ENCODE measurements at places on chromosomes 5 and 9. TPM values are rescaled to one million over a fixed set of nuclear protein-coding genes. Genes with fewer than 3 reads are reported as not detected.

The TCOF1 gene
- 134 TPM for total RNA-seq

The GBGT1 gene
- 25.8 TPM for total RNA-seq

The ARHGEF37 gene
- 0.27 TPM for total RNA-seq

The INSL4 gene
- total RNA-seq: not detected

The GRXCR2 gene
- total RNA-seq: not detected

The LCP2 gene
- 24.1 TPM for total RNA-seq

The C1QTNF3 gene
- 1.8 TPM for total RNA-seq

The GLDC gene
- 0.27 TPM for total RNA-seq

The PCDHB5 gene
- total RNA-seq: not detected

The BAAT gene
- total RNA-seq: 0.27 TPM

The LCN15 gene
- not detected for total RNA-seq

The FGF1 gene
- total RNA-seq: not detected

The ANKRD18A gene
- total RNA-seq: 1.9 TPM

The WDR5 gene
- 56.8 TPM for total RNA-seq

The PRDM9 gene
- total RNA-seq: 0.47 TPM

The LECT2 gene
- total RNA-seq: not detected

DNA sequence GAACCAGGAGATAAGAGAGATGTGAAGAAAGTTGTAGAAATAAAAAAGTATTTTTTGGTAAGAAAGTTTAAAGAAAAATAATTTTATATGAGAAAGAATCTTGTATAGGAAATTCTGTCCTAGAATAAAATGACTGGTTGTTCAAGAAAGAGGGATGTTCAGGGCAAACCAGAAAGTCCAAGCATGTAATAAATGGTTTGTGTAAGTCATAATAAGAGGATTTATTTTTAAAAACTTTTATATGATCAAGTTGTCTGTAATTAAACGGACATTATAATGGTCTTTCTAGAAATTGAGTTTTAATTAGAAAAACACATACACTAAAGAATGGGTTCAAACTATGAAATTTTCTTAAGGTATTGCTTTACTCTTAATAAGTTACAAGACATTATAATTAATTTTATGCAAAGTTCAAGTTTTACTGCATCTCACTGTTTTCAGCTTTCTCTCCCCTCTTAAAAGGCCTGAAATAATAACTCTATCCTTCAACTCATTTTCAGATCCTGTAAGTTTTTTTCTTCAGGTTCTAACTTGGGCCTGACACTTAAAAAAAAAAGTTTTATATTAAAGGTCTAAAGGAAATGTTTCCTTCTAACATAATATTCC lies 56.1 kb upstream of the ZNF300 start:
- no peak for DNase-seq

GRCh38 chr5:90434116-90434714 lies 24.7 kb upstream of the CETN3 start:
- peak; percentile 77 for DNase-seq

DNA sequence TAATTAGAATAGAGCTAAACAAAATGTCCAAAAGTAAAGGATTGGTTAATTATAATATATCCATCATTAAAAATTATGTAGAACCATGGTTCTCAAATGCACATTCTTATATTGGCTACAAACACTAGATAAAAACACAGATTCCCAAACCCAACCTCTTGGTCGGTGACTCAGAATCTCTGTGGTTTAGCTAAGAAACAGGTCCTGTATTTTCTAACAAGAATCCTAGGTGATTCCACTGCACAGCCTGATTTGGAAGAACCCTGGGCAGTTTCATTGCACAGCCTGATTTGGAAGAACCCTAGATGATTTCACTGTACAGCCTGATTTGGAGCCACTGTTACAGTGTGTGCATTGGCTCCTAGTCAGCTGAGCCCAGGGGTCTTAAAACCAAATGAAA lies 67.9 kb downstream of the KIAA1958 start:
- no peak for DNase-seq

DNA sequence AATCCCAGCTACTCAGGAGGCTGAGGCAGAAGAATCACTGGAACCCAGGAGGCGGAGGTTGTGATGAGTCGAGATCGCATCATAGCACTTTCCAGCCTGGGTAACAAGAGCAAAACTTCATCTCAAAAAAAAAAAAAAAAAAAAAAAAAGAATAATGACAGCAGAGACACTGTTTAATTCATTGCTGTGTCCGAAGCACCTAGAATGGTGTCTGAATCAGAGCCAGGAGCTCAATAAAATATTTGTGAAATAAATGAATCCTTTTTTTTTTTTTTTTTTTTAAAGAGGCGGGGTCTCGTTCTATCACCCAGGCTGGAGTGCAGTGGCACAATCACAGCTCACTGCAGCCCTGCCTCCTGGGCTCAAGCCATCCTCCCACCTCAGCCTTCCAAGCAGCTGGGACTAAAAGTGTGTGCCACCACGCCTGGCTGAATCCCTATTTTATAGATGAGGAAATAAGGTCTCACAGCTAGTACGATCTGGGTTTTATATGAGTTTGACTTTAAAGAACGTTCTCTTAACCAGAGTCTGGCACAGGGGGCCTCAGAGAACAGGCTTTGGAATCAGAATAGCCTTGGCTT lies 47.8 kb downstream of the THOC3 start:
- no peak for DNase-seq

DNA sequence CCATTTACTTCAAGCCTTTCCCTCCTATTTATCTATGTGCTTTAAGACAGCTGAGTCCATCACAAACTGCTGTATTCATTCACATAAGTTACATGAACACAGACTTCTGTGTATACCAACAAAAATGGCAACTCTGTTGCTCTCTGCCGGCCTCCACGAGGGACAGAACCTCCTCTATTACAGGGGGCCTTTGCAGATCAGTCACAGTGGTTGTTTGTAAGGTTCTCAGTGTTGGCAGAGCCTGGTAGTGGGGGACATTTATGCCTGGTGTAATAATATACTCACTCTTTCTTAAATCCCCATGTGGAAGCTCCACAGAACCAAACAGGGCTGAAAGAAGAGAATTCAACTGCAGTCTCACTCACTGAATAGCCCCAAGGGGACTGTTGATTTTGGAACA lies 76.5 kb downstream of the SLC1A1 start:
- DNase-seq: no peak

- DNase-seq: no peak
Observed at GRCh38 chr5:139181835-139182452, 16.2 kb downstream of the SIL1 start.

GRCh38 chr5:32031089-32031488 lies 143.0 kb downstream of the GOLPH3 start:
- DNase-seq: no peak

DNA sequence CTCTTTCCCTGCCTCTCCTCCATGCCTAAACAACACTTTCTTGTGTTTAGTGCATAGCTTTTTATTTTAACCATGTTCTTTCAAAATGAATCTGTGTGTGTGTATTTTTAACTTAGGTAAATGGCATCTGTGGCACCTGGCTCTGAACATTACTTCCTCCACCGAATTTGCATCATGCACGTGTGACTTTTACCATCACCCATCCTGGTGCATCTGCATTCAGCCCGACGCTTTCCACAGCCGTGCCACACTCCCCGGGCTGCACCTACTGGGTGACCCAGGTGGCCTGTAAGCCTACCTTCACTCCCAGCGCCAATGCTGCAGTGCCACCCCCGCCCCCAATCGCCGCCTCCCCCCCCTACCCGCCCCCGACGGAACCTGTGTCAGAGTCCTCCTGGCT lies 12.7 kb upstream of the FCN1 start:
- DNase-seq: no peak

DNA sequence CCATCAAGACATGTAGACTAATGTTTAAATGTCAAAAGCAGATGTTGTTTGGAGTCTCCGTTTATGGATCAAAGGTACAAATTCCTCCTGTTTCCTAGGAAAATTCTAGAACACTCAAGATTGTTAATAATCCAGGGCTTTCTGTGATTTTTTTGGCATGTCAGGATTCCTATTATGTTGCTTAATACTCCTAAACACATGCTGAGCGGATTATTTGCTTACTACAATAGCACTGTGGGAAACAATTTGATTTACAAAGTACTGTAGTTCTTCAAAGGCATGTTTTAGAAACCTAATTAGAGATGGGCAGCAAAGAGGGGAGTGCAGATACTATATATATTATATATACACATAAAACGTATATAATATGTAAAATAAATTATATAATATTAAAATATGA lies 19.0 kb upstream of the SCAMP1 start:
- no peak for DNase-seq

- DNase-seq: peak; percentile 40
Observed at GRCh38 chr5:86786955-86787354, 169.2 kb downstream of the COX7C start.

GRCh38 chr5:178094345-178094744 lies 19.0 kb upstream of the N4BP3 start:
- no peak for DNase-seq

- DNase-seq: peak; percentile 79
Observed at GRCh38 chr9:127187231-127187956, 65.0 kb upstream of the ANGPTL2 start.

DNA sequence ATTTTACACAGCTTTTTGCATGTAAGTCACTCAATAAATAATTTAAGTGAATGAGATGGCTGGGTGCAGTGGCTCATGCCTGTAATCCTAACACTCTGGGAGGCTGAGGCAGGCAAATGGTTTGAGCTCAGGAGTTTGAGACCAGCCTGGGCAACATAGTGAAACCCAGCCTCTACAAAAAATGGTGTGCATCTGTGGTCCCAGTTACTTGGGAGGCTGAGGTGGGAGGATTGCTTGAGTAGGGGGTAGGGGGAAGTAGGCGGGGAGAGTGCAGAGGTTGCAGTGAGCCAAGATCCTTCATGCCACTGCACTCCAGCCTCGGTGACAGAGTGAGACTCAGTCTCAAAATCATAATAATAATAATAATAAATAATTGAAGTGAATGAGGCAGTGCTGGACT lies 10.2 kb downstream of the KLF9 start:
- no peak for DNase-seq

DNA sequence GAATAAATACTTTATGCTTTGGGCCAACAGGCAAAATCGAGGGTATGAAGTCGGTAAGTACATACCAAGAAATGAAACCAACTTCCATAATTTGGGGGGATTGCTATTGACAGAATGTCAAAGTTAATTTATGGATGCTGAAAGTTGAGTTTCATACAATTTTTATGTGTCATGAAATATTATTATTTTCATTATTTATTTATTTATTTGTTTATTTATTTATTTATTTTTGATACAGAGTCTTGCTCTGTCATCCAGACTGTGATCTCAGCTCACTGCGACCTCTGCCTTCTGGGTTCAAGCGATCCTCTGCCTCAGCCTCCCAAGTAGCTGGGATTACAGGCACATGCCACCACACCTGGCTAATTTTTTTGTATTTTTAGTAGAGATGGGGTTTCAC lies 4.5 kb upstream of the GMCL2 start:
- no peak for DNase-seq

DNA sequence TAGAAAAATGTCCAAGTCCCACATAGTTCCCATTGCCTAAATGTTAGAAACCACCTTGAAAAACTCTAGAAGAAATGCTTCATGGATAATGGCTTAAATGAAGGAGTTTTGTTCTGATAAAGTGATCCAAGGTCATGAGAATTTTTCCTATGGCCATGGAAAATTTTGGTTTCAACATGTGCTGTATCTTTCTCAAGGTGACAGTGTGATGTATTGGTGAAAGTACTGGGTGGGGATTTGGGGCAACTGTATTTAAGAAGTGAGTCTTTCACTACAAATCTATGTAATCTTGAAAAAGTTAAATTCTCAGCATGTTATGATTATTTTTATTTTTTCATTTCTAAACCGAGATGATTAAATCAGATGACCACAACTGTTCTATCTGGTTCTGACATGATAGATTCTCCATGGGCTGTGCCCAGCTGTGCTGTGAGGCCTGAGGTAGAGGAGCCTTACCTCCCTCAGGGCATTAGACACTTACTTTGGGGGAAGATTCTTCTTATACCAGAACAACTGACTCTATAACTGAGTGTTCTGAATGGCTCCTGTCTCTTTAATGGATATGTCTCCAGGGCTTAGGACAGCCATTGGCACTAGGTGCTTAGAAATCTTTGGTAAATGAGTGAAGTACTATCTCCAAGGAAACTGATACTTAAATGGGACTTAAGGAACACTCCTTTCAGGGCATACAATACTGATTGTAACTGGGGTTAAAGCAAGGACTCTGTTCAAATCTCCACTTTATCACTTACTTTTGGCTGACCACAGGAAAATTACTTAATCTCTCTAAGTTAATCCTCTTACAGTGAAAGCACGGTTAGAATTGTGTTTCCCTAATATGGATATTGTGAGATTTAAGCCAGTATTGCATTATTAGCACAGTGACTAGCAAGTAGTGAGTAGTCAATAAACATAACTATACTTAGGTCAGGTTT lies 397.4 kb upstream of the MEF2C start:
- DNase-seq: no peak

DNA sequence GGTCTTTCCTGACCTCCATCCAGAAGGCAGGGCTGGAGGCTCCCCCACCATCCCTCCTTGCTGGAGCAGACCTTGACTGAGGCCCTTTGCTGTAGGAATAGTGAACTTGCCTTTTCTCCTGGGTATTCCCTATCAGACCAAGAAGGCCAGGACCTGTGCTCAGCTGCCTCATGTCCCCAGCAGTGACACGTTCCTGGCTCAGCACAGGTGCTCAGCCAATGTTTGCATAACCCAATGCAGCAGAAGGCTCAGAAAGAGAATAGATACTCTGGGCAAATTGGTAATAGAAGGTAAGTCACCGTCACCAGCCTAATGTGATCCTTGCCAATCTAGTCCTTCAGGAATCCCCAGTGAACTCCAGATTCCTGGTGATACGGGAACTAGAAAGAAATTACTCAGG lies 96.4 kb downstream of the ACTL7B start:
- no peak for DNase-seq

- peak; percentile 38 for DNase-seq
Observed at GRCh38 chr5:148746826-148747535, 79.4 kb upstream of the ADRB2 start.

GRCh38 chr5:52065182-52065581 lies 681.9 kb downstream of the ISL1 start:
- DNase-seq: no peak

DNA sequence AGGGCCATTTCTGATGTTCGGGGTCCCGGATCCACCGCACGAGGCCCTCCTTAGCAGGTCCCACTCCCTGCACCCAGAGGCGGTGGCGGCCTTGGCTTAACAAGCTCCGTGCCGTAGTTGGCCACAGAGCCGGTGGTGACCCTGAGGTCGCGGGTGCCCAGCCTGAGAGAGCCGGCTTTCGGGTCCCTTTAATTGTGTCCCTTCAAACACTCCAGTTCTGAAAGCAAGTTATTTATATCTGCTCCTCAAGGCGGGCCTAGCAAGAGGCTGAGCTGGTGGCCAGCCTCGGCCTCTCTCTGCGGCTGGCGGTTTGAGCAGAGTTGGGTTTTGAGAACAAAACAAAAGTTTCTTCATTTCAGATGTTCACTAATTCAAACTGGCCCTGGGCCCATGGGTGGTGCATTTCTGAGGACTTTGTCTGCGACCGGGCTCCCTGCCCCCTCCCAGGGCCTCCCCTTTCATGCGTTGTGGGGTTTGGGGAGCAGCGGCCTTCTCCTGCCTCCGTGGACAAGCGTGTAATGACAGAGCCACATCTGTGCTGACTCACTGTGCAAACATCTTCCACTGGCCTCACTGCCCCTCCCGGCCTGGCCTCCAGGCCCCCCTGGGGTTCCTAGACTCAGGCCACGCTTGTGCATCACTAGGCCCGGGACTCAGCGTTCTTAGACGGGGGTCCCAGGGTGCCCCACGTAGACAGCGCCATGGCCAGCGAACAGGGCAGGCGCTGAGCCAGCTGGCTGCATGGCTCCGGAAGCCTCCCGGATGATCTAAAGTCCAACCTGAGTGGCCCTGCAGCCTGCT lies 49.4 kb upstream of the COL5A1 start:
- DNase-seq: peak; percentile 41

Data from K562 (cell line).